T-helper 9 cell (primary cell): ENCODE measurements at places on chromosomes 12 and 14.

- DNase-seq = no peak
These were observed 313.3 kb downstream of the DUSP6 start for GRCh38 chr12:89038831-89039512.

DNA sequence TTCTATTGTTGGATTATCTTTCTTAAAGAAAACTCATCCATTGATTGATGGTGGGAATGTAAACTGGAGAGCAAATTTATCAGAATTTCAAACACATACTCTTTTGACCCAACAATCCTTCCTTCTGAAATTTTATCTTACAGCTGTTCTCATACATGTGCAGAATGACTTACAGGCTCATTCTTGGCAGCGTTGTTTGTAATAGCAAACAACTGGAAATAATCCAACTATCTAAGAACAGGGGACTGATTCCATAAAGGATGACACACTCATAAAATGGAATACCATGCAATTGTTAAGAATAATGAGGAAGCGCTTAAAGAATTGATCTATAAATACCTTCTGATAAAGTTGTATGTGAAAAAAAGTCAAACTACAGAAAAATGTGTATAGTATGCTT is 24.0 kb downstream of the RHOJ start:
- DNase-seq = no peak

GRCh38 chr14:40365305-40365704 is 933.1 kb upstream of the FBXO33 start:
- no peak for DNase-seq

DNA sequence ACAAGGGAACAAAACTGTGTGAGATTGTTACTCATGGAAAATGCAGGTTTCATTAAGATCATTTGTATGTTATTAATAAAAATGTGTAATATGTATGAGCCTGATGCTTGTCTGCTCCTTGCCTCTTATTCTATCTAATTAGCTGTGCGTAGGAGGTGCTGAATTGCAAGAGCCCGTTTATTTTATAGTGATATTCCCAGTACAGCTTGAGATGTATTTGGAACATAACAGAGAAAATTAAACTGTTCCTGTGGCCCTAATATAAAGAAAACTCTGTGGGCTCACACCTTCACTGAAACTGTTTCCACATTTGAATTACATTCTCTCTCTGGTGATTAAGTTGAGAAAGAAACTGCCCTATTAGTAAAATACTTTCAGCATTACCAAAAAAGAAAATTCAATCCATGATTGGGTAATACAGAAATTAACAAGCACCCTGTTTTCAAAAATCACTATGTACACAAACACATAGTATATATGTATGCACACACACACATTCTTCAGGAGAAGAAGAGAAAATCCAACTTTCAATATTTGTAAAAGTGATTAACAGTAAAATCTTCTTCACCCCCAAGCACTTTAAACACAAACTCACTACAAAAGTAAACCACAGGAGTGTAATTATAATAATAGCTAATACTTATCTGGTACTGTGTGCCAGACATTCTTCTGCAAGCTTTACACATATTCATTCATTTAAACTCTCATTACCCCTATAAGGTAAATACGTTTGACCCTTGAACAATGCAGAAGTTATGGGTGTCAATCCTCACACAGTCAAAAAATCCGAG is 233.2 kb downstream of the PHLDA1 start:
- no peak for DNase-seq

GRCh38 chr12:55831447-55831815 is 2.0 kb upstream of the DNAJC14 start:
- DNase-seq = no peak

GRCh38 chr14:105710119-105711043 is 184.0 kb downstream of the TMEM121 start:
- no peak for DNase-seq

- DNase-seq = no peak
These were observed 3.0 kb downstream of the SMIM10L1 start for GRCh38 chr12:11174022-11174421.

DNA sequence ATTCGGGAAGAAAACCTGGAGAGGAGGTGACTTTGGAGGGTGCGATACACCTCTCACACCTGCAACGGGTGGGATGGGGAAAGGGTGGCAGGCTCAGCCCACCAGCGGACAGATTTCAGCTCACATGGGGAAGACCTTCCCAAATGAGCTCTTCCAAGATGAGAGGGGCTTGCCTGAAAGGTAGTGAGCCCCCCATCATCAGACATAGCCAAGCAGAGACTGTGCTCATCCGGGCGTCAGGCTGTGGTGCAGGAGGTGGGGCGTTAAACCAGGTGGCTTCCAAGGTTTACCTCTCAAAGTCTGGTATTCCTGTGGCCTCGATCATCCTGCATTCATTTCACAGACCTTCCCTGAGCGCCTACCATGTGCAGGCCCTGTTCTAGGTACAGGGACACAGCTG is 105.4 kb upstream of the FKBP4 start:
- no peak for DNase-seq

- DNase-seq = no peak
These were observed 57.7 kb downstream of the RESF1 start for GRCh38 chr12:32016680-32017482.

GRCh38 chr12:6641131-6641530 is 5.4 kb upstream of the LPAR5 start:
- no peak for DNase-seq

GRCh38 chr14:68468437-68469207 is 324.2 kb downstream of the ZFP36L1 start:
- no peak for DNase-seq

- DNase-seq = no peak
These were observed 1058.6 kb downstream of the TRHDE start for GRCh38 chr12:73330584-73331351.

- DNase-seq = peak; percentile 68
These were observed 101.2 kb downstream of the NELL2 start for GRCh38 chr12:44774815-44775411.

GRCh38 chr12:1006255-1006654 is 15.2 kb downstream of the ERC1 start:
- DNase-seq = no peak

GRCh38 chr14:101127224-101127623 is 223.7 kb upstream of the RTL1 start:
- no peak for DNase-seq

DNA sequence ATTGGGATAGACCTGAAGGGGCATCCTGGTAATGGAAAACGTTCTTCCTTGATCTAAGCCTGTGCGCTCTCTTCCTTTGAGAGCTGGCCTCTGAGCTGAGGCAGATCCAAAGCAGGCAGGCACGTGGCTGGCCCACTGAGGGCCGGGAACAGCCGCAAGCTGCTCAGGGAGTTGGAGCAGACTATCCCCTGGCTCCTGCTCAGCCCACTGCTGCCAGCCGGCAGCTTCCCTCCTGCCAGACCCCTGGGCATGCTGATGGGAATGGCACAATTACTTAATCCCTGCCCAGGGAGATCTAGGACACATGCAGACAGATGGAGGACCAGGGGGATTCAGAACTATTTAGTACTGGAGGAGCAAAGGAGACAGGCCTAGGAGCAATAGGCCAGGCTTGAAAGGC is 14.4 kb downstream of the NEUROD4 start:
- no peak for DNase-seq

DNA sequence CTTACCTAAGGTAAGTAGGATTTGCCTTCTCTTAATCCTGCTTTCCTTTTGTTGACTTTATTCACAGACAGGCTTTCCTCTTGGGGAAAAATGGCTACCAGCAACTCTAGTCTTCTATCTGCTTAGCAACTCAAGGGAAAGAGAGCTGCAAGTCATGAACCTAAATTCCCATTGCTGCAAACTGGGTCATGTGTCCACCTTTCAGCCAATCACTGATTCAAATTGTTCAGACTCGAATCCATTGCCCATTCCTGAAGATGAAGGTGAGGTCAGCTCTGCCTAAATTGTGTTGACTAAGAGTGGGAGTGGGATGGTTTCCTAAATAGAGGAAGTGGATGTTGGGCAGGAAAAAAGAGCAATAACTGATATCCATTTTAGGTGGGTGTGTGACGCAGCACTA is 7.7 kb downstream of the FBXW8 start:
- DNase-seq = no peak

- DNase-seq = no peak
These were observed 94.0 kb downstream of the ESR2 start for GRCh38 chr14:64200170-64200569.

- DNase-seq = no peak
These were observed 939.0 kb upstream of the ATXN7L3B start for GRCh38 chr12:73598626-73599025.

GRCh38 chr12:51836827-51837173 is 11.7 kb downstream of the FIGNL2 start:
- DNase-seq = no peak

- peak; percentile 18 for DNase-seq
These were observed 43.4 kb upstream of the CFAP54 start for GRCh38 chr12:96445691-96446583.

DNA sequence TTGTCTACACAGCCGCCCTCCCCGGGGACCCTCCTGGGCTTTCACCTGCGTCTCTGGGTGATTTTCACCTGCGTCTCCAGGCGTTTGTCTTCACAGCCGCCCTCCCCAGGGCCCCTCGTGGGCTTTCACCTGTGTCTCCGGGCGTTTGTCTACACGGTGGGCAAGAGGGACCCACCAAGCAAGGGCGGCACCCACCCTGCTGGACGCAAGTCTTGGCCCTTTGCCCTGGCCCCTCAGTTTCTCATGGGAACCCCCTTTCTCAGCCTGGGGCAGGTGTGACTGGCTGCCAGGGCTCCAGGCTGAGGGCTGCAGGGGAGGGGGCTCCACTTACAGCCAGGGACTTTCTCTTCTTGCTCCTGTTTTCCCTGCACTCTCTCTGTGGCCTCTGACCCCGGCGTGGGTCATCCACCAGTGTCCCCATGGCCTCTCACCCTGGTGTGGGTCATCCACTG is 68.6 kb upstream of the GALNT9 start:
- DNase-seq = no peak

GRCh38 chr14:22221508-22221907 is 367.5 kb downstream of the DAD1 start:
- DNase-seq = no peak

DNA sequence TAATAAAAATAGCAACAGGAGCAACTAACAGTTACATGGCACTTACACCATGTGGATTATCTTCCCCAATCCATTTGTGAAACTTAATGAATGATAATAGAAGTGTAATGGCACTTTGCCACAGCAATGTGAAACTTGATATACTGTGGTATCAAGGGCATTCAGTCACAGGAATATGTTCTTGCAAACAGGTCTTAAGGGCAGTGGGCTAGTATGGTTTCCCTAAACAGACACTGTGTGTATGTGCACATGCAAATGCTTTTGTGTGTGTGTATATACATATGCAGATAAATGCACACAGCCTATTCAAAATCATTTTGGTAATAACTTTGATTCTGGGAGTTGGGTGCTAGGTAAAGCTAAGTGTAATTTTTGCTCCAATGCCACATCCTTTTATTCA is 26.2 kb upstream of the ARHGAP5 start:
- DNase-seq = no peak

- no peak for DNase-seq
These were observed 184.5 kb downstream of the AKAP6 start for GRCh38 chr14:32513571-32514009.

- no peak for DNase-seq
These were observed 12.7 kb downstream of the BMAL2 start for GRCh38 chr12:27345376-27345775.

DNA sequence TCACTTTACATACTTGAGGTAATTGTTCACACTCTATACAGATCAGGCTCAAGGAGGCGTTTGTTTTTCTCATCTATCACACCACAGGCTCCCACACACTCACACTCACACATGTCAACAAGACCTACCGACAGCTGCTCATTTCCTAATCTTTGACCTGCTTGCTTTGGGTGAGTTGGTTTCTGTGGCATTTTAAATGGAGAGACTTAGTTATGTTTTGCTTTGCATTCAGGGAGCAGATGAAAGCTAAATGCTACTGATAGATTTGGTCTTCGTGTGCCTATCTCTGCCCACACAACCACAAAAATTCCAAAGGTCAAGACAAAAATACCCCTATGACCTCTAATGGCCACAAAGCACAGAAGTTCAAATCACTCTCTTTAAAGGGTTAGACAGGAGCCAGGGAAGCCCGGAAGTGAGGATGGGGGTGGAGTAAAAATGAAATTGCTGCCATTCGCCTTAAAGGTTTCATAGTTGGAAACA is 203.5 kb upstream of the G2E3 start:
- no peak for DNase-seq

GRCh38 chr14:59869381-59870255 is 958 bp downstream of the RTN1 start:
- no peak for DNase-seq

GRCh38 chr12:62530596-62530995 is 64.0 kb downstream of the MON2 start:
- DNase-seq = no peak

- DNase-seq = no peak
These were observed 9.0 kb downstream of the LRTM2 start for GRCh38 chr12:1829306-1829900.

GRCh38 chr12:81143057-81143456 is 65.2 kb downstream of the ACSS3 start:
- DNase-seq = no peak

DNA sequence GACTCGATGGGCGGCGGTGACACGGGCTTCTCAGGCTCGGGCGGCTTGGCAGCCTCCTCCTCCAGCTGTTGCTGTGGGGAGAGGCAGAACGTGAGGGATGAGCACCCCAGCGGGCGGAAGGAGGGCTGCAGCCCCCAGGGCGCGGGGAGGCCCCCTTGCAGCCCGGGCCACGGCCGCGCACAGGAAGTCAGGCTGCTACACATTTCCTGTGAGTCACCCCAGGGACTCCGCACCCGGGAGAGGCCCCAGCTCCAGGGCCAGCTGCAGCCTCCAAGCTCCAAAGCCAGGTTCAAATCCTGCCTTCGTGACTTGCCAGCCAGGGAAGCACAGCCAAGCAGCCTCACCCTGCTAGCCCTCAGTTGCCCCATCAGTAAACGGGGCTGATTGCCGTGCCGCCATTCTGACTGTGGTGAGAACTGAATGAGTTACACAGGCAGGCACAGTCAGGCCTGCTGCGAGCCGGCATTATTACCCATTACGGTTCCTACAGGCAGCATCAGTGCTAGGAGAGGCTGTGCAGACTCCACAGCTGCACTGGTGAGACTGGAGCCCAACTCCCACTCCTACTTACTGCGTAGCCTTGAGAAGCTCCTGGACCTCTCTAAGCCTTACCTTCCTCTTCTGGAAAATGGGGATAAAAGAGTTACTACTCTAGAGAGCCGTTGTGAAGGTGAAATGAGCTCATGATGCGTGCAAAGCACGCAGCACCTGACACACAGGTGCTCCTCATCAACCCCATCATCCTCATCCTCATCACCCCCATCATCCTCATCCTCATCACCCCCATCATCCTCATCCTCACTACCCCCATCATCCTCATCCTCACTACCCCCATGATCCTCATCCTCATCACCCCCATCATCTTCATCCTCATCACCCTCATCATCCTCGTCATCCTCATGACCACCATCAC is 100.9 kb downstream of the NCOR2 start:
- DNase-seq = peak; percentile 84

GRCh38 chr14:31170411-31170810 is 37.2 kb downstream of the HECTD1 start:
- DNase-seq = no peak

GRCh38 chr12:92434607-92435025 is 268.2 kb upstream of the PLEKHG7 start:
- DNase-seq = no peak
